ENCODE measurements at places on chromosomes 1 and 21.

DNA sequence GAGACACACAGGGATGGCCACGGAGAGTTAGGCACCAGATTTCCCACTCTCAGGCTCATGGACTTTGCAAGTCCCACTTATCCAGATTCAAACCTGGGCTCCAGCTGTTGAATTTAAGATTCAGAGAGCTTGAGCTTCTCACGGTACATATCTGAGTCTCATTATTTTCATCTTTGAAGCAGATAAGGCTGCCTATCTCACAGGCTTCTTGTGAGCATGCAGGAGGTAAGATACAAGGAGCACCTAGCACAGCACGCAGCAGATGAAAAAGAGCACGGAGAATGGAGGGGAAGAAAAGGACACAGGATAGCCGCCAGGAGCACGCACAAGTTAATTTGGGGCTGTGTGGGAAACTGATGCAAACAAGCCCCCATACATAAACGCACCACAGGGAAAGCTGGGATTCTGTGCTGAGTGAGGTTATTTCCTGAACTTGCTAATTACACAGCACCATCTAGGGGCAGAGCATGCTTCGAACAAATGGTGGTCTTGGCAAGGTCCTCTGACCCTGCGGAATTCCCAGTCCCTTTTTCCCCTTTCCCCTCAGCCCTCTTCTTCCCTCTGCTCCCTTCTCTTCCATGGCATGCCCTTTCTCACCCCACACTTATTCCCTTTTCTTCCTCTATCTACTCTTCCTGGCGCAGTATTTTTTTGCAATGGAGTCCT, 134.7 kb upstream of the VANGL1 start:
- no peak for DNase-seq

GRCh38 chr1:213070406-213070805, 19.4 kb downstream of the RPS6KC1 start:
- no peak for DNase-seq

GRCh38 chr1:245480393-245481120, 325.8 kb downstream of the KIF26B start:
- DNase-seq, result no peak

GRCh38 chr21:42574234-42575027, 60.8 kb downstream of the SLC37A1 start:
- no peak for DNase-seq

GRCh38 chr21:41559658-41560631, 52.0 kb upstream of the TMPRSS2 start:
- no peak for DNase-seq

GRCh38 chr1:31712630-31713029, 8.8 kb upstream of the COL16A1 start:
- no peak for DNase-seq

DNA sequence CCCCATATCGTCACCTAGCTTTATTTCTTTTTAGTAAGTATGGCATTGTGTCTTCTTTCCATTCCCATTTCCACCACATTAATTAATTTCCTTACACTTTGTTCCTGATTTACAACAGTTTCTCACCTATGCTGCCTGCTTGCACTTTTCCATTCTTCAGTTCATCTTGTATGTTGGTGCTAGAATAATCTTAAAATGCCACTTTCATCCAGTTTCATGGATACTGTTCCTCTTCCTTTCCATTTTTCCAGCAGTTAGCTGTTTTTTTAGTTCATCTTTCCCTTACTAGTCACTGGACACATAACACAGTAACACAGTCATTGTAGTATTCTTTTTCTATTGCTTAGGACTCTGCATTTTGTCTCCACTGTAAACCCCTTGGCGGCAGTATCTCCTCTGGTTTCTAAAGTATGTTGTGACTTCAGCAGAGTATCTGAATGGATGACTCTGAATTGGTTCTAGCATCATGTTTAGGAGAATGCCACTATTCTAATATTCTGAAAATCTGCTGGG, 2.1 kb downstream of the CDC7 start:
- DNase-seq, result no peak

DNA sequence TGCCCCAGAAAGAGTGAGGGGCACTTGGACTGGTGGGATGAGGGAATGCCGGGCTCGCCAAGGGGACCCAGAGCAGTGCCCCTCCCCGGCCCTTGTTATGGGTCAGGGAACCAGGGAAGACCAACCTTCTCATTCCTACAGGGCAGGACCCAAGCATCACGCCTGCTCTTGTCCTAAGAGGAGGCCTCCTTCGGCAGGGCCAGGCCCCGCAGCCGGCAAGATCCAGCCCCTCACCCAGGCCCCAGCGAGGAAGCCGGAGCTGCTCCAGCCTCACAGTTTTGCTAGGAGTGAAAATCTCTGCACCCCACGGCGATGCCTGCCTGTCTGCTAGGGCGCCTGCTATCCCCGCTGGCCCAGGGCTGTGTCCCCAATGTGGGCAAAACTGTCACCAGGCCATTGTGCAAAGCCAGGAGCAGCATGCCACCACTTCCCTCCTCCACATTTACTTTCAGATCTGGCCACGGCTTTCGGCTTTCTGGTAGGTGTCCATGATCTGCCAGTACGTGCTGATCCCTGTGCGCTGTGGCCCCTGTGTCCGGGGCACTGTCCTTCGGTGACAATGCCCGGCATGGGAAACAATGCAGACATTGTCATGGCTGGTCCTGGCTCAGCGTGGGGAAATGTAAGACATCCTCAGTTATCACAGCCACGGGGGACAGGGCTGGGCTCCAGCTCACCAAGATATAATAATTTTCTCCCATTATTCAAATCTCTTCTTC, 9.6 kb downstream of the ACTRT2 start:
- DNase-seq, result no peak

GRCh38 chr1:13600762-13601453, 17.3 kb downstream of the PDPN start:
- DNase-seq, result no peak

DNA sequence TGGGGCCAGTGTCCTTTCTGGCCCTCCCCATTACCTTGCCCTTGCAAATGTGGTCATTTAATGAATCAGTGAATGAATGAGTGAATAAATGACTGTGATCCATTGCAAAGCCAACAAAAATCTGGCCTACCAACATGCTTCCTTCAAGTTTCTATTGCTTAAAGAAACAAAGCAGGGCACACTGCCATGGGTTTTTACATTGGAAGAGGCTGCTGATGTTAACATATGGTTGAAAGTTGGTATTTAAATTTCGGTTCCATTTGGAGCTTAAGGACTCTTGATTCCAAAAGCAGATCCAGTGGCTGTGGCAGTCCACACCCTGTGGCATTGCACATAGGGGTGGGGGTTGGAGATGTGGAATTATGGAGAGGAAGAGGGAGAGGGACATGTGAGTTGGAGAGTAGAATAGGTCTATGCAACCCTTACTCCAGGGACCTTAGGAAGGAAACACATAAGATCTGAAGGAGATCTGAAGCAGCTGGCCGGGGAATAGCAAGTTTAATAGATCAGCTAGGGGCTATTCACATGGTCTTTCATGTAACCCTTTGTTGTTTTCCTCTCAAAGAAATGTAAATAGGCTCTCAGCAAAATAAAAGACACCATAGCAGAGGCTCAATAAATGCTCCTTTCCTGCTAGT, 7.2 kb downstream of the ABCA4 start:
- DNase-seq, result no peak

DNA sequence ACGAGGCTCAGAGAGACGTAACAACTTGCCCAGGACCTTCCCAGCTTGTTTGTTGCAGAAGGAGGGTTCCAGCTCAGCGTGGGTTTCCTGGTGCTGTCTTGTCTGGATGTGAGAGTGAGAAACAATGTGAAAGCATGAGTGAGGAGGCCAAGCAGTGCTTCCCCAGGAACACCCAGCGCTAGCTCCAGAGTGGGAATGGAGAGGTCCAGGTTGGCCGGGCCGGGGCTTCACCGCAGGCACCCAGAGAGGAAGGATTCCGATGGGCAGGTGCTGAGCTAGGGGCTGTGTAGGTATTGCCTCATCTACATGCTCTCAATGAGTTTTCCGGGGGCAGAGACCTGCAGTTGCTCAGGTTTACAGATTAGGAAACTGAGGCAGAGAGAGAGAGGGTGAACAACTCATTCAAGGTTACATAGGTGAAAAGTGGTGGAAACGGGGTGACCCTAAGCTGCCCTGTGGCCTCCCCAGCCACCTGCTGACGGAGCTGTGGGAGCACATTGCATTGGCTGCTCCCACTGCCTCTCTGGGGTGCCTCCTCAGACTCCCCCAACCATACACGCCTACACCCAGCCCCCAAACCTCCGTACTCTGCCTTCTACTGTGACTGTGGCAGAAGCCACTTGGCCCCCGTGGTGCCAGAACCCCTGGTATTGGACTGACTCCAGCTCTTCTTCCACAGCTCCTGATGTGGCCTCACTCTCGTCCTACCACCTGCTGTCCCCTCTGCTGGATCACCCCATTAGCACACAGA, 51.2 kb downstream of the B3GALT5 start:
- DNase-seq, result no peak

GRCh38 chr21:44598061-44598460, 2.3 kb upstream of the KRTAP10-7 start:
- DNase-seq, result no peak

GRCh38 chr1:84918726-84919336, 25.8 kb upstream of the LPAR3 start:
- DNase-seq, result no peak

- no peak for DNase-seq
Measured at GRCh38 chr1:34013958-34014737, 150.3 kb downstream of the HMGB4 start.

DNA sequence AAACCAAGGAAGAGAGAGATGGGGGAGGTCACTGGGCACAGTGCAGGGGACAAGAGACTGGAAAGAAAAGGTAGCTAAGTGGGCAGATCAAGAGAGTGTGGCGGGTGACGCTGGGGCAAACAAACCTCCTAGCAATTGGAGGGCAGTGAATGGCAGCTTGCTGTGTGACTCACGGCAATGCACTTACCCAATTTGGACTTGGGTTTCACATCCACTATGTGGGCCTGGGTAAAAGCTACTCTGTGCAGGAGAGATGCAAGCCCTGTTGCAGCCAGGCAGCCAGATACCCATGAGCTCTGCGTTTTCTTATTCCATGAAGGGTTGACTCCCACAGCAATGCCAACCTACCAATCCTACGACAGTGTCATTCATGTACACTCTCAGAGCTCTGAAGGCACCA, 9.5 kb downstream of the PLXNA2 start:
- no peak for DNase-seq

DNA sequence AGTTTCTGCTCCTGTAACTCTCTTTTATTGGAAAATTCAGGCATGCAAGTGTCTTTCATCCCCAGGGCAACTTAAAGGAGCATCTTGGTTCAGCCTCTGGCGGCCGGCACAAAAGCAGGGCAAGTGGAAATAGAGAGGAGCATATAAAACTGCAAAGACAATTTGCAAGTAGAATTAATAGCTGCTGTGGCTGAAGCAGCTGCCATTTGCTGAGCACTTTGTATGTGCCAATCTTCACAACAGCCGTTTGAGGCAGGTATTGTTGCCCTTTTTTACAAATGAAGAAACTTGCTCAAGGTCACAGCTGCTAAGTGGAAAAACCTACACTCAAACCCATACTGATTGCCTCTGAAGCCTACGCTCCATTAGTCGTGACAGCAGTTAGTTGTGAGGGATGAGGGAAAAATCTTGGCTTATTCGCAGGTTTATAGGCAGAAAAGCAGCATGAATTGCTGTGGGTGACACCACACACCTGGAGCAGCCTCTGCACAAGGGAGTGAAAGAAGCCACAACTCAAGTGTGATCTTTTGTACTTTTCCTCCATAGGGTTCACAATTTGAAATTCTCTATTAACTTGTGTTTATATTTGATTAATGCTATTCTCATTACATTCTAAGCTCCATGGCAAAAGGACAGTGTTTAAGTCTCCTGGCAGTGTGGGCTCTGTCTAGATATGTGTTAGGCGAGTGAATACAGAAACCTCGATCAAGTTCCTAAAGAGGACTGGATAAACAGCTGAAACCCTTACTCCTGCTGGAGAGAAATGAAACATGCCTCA, 99.0 kb upstream of the BEND5 start:
- DNase-seq, result no peak

DNA sequence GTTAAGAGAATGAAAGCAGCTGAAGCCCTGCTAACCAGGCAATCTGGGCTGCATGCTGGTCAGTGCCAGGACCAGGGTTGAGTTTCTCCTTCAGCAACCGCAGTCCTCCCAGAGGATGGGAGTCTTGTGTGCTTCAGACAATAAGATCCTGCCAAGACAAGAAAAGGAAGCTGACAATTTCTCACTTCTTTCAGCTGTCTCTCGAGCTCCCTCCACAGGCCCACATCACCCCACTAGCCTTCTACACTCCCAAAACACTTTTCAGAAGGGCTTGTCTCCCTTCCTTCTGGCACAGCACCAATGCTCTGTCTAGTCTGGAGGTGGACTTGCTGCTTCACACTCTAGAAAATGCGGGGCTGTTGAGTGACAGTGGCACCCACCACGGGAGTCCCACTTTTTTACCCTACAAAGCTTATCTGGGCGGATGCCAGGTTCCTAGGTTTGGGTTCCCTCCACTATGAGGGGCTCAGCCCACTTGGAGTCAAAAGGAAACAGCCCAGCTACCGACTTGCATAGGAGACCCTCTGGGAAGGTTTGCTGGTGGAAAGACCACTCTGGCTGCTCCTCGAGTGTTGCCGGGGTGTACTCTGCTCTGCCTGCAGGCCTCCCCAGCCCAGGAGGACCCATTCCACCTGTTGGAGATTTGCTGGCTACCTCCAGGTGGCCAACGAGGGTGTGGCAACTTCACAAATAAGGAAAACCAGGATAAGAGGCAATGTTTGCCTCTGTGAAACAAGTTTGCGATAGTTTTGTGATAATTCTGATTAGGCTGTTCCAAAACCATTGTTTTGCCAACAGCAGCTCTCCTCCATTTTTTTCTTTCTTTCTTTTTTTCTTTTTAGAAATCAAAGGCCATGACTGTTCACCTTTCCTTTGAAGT, 68.9 kb downstream of the TENT5C start:
- no peak for DNase-seq

DNA sequence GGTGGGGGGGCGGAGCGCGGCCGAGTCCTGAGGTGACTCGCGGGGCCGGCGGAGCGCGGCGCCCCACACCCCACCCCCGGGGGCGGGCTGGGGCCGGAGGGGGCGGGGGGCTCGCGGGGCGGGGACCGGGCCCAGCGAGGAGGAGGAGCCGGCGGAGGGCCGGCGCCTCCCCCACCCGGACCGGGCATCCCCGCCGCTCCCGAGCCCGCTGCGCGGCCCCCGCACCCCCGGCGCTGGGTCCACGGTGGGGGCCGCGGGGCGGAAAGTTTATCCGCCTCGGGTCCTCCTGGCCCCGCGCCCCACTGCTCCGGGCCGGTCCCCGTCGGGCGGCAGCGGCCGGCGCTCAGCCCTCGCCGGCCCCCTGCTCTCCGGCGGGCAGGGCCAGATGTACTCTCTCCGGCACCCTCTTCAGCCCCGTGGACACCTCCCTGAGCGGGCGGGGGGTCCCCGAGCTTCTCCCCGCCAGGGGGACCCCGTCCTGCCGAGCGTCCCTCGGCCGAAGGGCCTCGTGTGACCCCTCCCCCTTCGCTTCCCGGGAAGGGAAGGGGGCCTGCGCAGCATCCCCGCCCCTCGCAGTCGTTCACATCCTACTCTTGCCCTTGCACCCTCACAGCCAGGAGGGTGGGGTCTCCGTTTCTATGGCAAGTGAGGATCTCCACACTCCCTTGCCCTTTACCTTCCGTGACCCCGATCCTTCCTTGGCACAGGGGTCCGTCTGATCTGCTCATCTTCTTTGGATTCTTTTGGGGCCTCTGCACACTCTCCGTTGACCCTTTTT, 663 bp downstream of the CAMTA1 start:
- DNase-seq, result no peak
